Activated naive CD4-positive, alpha-beta T cell treated with Interleukin-2 at 50 U/mL for 16 hours (primary cell): ENCODE measurements at places on chromosomes 4 and X.

- DNase-seq, result no peak
These were observed 55.9 kb downstream of the MTNR1A start for GRCh38 chr4:186499467-186499866.

- DNase-seq, result no peak
These were observed 167.5 kb upstream of the FRMPD4 start for GRCh38 chrX:11970578-11971359.

DNA sequence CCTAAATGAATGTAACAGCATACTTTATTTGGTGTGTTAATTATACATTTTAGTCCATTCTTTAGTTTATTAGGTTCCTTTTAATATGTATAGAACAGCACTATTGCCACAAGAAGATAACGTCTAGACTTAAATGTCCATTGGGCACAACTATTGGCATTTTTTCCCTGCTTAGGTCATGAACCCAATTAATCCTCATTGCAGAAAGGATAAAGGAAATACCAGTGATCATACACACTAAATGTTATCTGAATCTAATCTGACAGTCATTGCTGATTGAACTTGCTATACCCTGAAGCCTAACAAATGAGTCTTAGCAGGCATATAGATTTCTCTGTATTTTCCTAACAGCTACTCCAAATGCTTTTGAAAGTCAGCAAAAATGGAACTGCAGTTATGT is 2250.0 kb upstream of the AGA start:
- no peak for DNase-seq

DNA sequence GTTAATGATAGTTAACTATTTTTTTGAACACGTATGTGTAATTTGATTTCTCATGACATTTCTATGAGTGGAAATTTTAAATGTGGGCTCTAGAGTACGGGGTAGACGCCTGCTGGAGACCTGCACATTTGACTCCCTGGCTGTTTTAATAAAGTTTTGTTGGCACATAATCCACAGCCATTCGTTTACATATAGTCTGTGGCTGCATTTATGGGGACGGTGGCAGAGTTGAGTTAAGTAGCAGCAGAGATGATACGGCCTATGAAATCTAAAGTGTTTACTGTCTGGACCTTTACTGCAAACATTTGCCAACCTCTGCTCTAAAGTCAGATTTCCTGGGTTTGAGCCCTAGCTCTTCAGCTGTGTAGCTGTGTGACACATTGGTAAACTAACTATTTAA is 118.8 kb downstream of the CHRNA9 start:
- no peak for DNase-seq

GRCh38 chr4:106318511-106318910 is 2.2 kb downstream of the AIMP1 start:
- DNase-seq, result no peak
